Esophagus squamous epithelium (tissue), 5 donors: ENCODE measurements at places on chromosomes 5 and 9.

DNA sequence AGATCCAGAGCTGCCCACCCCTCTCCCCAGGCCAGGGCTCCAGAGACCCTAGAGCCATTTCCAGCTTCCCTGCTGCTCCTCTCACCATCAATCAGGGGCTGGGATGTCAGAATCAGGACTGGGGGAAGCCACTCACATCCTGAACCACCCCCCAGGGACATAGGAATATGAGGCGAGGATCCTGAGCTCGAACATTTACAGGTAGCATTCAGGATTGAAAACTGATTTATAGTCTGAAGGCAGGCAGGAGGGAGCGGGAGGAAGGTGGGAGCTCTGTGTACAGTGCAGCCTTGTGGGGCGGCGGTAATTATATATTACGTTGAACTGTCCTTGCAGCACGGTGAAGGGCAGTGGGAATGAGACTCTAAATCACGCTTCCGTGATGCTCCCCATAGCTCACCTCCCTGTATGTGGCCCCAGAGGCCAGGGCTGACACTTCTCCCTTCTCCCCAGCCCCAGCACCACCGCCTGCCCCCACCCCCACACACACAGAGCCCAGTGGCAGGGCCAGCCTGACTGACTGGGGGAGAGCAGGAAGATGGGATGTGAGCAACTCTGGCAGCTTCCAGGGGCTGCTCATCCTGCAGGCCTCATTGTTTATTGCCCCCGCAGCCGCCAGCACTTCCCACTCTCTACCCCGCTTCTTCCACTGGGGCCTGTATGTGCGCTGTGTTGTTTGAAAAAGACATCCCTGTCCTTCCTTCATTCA, 76.0 kb upstream of the HSPA9 start:
- DNase-seq = no peak

- no peak for DNase-seq
Measured at GRCh38 chr5:180595381-180596114, 4.2 kb upstream of the SCGB3A1 start.

- no peak for DNase-seq
Measured at GRCh38 chr5:124302533-124302932, 443.9 kb downstream of the ZNF608 start.

DNA sequence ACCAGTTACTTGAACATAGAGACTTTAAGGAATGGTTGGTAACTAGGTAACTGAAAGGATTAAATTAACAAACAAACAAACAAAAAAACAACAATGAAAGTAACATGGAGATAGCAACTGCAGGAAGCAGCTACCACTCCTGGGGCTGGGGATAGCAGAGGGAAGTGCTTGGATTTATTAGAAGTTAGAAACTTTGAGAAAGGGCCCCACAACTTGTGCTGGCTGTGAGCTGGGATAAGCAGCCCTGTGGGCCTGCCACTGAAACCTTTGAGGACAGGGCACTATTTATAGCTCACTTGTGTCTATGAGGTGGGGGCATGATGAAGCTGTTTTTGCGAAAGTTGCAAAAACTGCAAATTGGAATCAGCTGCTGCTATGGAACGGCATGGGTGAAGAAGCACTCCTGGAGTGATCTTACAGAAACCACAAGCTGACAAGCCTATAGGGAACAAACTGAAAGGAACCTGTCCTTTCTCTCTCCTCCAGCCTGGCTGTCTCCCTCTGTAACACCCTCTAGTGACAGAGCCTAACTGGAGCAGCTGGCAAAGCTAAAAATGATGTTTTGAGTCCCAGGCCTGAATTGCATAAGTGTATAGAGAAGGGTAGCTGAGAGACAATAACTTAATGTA, 91.4 kb upstream of the RANBP6 start:
- DNase-seq = no peak

- no peak for DNase-seq
Measured at GRCh38 chr5:548256-548655, 24.0 kb upstream of the SLC9A3 start.

GRCh38 chr9:100126423-100126822, 27.4 kb downstream of the INVS start:
- no peak for DNase-seq

DNA sequence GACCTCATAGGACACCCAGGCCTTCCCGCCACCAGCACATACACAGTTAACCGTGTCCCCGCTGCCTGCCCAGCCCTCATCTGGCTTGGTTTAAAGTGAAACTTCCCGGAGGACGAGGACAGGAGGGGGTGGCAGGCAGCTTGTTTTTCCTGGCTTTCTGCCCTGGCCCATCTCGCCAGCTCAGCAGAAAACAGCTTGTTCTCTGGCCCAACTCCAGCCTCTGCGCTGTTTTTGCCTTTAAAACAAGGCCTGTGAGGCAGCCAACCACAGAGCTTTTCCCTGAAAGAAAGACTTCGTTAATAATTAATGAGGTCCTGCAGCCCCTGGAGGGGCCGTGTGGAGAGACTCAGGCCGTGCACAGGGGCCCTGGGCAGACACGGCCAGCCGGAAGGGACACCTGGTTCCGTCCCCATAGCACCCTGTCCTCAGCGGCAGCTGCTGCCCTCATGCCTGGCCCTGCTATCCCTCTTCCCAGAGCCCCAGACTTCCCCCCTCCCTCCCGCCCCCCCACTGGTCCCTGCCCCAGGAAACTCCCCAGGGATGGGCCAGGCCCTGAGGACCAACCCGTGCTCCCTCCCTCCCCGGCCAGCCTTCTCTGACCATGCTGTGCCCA, 108.7 kb downstream of the RXRA start:
- DNase-seq = no peak

DNA sequence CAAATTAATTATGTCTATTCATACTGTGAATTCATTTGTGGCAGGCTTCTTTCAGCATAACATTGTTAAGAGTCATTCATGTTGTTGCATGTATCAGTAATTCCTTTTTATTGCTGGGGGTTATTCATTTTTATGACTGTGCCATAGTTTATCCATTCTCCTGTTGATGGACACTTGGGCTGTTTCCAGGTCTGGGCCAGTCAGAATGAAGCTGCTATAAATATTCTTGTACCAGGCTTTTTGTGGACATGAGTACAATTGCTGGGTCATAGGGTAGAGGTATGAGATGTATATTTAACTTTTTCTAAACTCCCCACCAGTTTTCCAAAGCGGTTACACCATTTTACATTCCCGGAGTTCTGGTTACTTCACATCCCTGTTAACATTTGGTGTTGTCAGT, 13.6 kb downstream of the PRPF4 start:
- no peak for DNase-seq

DNA sequence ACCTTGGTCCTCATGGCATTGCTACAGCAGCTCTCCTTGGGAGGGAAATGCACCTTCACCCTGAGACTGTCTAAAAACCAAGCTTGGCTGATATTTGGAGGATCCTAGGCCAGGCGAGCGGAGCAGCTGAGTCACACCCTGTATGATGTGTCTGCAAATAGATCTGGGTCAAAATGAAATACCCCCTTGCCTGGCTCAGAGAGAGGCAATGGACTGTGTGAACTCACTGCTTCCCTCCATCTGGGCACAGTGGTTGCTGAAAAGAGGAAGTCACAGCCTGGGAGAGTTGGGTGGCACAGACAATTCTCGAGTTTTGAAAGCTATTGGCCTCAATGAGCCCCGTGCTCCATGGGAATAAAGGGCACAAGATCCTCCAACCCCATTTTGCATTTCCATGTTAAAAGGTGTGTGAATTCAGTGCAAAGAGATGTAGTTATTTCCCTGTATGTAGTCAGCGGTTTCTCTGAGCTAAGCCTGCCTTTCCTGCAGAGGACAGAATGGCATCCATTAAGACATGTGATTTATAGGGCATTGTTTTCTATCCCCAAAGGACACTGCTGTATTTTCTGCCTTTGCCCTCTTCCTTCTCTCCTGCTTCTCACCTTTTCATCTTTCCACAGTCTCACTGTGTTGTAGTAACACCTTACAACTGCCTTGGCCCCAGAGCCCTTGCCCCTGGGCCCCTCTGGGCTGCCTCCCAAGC, 177.2 kb downstream of the GADD45G start:
- DNase-seq = no peak

GRCh38 chr5:76982450-76982849, 29.6 kb downstream of the CRHBP start:
- DNase-seq = no peak

GRCh38 chr9:131323629-131324028, 34.1 kb downstream of the PLPP7 start:
- DNase-seq = no peak

DNA sequence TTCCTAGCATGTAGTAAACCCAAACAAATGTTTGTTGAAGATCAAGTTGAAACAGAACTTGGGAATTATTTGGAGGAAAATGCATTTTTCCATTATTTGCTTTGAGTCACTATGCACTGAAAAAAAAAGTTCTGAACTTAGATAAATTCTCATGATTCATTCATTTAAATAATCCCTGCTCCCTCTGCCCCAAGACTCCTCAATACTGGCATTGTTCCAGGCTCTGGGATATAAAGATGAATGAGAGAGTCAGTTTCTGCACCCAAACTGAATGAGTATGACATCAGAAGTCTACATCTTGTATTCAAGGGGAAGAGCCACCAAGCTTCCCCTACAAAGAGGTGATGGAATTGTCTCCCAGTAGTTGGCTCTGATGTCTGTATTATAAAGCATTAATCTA, 123.9 kb downstream of the SEC61B start:
- DNase-seq = no peak

DNA sequence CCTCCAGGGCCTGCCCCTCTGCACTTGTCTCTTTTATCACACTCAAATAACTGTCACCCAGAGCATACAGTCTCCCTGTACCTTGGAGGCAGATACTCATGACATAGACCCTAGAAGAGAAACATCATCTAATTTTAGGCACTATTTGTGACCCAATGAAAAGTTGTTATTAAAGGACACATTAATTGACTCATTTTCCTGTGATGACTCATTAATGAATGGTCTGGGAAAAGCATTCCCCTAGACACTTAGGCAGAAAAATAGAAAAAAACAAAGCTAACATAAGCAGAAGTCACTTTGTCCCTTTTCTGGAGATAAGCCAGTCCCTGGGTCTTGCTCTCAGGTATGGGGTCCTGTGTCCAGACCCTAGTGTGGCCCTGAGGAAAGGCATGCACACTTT, 15.0 kb downstream of the TRPC7 start:
- no peak for DNase-seq

- no peak for DNase-seq
Measured at GRCh38 chr5:91140657-91141056, 242.5 kb downstream of the ARRDC3 start.

DNA sequence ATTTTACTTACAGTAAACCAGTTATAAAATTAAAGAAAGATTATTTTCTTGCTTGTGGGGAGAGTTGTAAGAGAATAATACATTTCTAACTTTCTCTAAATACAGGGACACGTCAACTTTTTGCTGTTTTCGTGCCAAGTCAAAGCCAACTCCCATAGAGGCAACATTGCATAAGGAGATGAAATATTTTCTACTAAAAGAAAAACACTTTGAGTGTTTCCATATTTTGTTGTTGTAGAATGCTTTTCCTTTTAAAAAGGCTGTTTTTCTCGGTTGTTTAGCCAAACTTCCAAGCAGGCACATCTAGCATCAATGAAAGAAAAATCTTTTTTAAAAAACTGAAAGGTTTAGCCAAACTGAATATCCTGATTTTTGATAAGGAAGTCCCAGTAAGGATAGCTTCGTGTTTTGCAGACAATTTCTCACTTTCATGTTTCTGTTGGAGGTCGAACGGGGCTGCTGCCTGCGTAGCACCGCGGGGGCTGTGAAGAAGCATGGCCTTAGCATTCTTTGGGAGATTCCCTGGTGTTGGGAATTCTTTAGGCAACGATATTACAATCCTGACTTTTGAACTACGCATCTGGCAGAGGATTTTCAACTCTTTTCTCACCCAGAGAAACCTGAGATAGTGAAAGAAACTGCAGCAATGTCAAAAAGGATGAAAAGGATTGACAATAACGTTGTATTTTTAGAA, 108.1 kb upstream of the FBXL7 start:
- DNase-seq = no peak

- no peak for DNase-seq
Measured at GRCh38 chr5:171312129-171312974, 3.3 kb downstream of the TLX3 start.

DNA sequence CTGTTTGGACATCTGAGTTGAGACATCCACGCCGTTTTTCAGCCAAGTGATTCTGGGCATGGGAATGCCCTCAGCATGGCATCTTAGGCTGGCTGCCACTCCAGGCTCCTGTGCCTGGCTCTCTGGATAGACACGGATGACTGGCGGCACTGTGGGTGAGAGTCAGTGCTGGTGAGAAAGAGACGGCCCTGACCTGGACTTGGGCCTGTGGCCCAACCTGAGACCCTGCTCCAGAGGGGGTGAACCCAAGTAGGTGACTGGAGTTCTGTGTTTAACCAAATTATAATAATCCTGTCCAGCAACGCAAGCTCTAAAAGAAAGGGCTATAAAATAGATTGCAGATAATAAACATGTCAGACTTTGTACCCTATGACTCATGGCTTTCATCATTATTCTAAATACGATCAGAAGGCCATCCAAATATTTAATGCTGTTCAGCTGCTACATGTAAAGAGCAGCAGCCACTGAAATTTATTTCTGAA, 173.9 kb downstream of the HSPA4 start:
- DNase-seq = no peak

- DNase-seq = no peak
Measured at GRCh38 chr9:101360647-101361046, 24.2 kb downstream of the BAAT start.

- DNase-seq = no peak
Measured at GRCh38 chr9:79432485-79432884, 139.3 kb upstream of the TLE4 start.

- no peak for DNase-seq
Measured at GRCh38 chr5:127571314-127572131, 54.1 kb downstream of the PRRC1 start.

DNA sequence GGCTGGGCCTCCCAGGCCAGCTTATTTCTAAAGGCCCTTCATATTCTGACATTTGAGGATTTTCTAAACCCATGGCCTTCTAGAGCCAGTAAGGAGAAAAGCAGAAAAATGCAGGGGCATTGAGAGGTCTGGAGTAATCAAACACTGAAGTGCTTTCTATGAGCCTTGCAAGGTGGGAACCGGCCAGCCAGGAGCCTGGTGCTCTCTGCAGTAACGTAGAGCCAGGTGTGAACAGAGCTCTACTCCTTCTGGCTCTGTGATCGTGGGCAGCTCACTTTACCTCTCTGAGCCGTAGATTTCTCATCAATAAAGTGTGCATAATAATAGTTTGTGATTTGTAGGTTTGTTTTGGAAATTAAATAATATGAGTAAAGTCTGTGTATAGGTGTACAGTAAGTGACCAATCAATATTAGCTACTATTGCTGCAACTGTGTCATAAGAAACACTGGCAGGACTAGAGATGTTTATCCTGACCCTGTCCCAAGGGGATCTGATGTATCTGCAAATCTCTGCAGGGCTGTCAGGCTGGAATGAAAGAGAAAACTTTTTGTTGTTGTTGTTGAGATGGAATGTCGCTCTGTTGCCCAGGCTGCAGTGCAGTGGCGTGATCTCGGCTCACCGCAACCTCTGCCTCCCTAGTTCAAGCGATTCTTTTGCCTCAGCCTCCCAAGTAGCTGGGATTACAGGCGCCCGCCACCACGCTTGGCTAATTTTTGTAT, 2.7 kb downstream of the SYNPO start:
- no peak for DNase-seq

DNA sequence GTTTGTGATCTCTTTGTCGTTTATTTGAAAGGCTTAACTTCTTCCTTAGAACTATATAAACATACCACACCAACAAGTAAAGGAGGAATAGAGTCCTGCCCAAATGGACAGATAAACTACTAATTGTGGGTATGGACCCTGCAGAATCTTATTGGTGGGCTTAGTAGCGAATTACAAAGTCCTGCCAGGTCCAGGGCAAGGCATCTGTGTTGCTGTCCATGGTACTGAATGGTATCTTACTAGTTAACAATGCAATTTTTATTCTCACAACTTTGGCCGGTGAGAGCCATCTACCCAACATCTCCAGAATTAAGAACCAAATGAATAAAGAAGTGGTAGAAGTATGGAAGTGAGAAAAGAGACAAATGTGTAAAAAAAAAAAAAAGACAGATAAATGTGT, 1782.4 kb upstream of the WWC1 start:
- no peak for DNase-seq
